ENCODE measurements at places on chromosomes 4 and X. TPM values are rescaled to one million over a fixed set of nuclear protein-coding genes. Genes with fewer than 3 reads are reported as not detected.

The ATP8A1 gene
- total RNA-seq: 9.2 TPM

The PDHA2 gene
- total RNA-seq: not detected

The VSIG1 gene
- not detected for total RNA-seq

The GPM6B gene
- total RNA-seq: 145 TPM

The DUX4 gene
- not detected for total RNA-seq

DNA sequence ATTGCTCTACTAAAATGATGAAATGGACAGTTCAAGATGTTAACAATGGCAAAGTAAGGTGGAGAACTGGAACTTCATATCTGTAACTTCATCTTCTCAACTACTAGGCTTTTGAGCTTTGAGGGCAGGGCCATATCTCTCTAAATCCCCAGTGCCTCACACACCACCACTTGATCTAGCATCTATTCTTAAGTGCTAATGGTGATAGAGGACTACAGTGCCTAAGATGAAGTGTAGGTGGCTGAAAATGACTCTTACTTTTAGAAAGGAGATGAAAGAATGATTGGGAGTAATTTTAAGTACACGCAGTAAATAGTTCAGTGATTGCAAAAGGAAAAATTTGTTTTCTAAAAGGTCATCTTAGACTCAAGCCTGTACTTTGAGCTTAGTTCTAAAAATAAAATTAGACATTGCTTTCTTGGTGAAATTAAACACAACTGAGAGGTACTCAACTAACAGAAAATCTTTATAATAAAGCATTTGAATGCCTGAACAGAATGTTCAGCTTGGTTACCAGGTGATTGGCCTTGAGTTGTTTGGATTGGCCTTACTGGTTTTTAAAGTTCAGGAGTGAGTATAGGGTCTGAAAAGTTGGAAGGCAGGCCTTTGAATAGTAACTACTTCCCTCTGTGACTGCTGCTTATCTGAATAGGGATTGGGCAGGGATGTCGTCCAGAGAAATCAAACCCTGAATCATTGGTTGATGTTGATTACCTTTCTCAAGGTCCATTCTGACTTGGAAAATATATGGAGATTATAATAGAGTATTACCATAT, 45.4 kb downstream of the DIAPH2 start:
- DNase-seq: no peak

- DNase-seq: no peak
These were observed 37.3 kb downstream of the RRAGB start for GRCh38 chrX:55754861-55755294.

DNA sequence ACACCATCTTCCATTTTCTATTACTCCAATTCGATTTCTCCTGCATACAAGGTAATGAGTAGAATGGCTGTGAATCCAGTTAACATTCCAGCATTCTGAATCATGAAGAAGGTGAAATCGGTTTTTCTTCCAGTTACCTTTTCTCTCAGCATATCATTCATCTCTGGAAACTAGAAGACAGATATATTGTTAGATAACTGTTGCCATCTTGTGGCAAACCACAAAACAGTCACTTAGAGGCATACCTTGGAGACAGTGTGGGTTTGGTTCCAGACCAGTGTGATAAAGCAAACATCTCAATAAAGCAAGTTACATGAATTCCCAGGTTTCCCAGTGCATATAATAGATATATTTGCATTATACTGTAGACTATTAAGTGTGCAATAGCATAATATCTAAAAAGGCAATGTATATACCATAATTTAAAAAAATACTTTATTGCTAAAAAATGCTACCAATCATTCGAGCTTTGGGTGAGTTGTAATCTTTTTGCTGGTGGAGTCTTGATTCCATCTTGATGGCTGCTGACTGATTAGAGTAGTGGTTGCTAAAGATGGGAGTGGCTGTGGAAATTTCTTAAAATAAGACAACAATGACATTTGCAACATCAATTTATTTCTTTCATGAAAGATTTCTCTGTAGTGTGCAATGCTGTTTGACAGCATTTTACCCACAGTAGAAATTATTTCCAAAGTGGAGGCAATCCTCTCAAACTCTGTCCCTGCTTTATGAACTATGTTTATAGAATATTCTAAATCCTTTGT, 82.1 kb downstream of the SLC39A8 start:
- DNase-seq: peak; percentile 91

DNA sequence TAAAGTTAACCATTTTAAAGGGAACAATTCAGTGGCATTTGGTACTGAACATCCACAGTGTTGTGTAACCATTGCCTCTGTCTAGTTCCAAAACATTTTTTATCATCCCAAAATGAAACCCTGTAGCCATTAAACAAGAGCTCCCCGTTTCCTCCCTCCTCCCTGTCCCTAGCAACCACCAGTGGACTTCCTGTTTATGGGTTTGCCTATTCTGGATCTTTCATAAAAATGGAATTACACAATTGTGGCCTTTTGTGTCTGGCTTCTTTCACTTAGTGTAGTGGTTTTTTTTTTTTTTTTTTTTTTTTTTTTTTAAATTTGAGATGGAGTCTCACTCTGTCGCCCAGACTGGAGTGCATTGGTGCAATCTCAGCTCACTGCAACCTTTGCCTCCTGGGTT, 11.6 kb downstream of the RBMX2 start:
- no peak for DNase-seq

- DNase-seq: no peak
These were observed 512.5 kb upstream of the SLIT2 start for GRCh38 chr4:19739101-19739651.

DNA sequence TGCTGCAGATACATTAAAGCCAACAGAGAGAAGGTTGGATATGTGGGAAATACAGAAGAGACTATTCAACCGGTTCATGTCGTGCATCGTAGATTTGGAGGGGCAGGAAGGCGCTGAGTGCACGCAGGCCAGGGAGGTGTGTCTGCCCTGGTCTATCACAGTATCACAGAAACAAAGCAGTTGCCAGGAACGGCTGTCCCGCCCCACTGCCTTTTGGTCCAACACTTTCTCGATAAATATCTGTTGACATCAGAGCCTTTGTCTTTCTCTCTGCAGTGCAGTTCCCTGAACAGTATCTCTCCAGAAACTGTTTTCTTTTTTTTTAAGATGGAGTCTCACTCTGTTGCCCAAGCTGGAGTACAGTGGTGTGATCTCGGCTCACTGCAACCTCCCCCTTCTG, 151.1 kb upstream of the BCOR start:
- DNase-seq: no peak

DNA sequence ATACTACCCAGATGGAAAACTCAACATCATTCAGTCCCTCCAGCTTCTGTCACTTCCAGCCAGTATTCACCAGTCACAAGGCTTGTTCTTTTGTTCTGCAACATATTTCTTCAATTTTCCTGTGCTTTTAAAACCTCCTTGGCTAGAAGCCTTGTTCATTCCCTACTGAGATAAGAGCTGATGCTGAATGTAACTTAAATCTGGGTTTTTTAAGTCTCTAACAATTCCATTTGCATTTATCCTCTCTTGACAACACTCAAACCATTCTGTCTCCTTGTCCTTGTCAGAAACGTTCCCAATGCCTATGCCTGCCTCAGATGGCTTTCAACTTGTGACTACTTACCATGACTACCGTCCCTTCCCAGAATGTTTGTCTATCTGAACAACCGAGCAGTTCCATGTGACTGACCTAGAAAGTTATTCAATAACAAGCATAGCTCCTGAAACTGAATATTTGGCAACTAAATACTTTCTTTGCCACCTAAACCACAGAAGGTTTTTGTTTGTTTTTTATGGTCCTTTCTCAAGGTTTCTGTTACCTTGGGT, 682.9 kb upstream of the GALNTL6 start:
- DNase-seq: peak; percentile 2

GRCh38 chr4:1072830-1073446, 40.4 kb downstream of the RNF212 start:
- DNase-seq: peak; percentile 51

- no peak for DNase-seq
These were observed 863 bp upstream of the XPNPEP2 start for GRCh38 chrX:129737916-129738315.

DNA sequence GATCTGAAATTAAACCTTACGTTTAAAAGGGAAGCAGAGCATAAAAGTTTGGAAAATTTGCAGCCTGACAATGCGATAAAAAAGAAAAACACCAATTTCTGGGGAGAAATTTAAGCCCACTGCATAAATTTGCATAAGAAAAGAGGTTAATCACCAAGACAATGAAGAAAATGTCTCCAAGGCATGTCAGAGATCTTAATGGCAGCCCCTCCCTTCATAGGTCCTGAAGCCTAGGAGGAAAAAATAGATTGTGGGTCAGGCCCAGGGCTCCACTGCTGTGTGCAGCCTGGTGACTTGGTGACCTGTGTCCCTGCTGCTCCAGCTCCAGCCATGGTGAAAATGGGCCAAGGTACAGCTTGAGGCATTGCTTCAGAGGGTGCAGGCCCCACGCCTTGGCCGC, 264.0 kb upstream of the CT83 start:
- DNase-seq: no peak

DNA sequence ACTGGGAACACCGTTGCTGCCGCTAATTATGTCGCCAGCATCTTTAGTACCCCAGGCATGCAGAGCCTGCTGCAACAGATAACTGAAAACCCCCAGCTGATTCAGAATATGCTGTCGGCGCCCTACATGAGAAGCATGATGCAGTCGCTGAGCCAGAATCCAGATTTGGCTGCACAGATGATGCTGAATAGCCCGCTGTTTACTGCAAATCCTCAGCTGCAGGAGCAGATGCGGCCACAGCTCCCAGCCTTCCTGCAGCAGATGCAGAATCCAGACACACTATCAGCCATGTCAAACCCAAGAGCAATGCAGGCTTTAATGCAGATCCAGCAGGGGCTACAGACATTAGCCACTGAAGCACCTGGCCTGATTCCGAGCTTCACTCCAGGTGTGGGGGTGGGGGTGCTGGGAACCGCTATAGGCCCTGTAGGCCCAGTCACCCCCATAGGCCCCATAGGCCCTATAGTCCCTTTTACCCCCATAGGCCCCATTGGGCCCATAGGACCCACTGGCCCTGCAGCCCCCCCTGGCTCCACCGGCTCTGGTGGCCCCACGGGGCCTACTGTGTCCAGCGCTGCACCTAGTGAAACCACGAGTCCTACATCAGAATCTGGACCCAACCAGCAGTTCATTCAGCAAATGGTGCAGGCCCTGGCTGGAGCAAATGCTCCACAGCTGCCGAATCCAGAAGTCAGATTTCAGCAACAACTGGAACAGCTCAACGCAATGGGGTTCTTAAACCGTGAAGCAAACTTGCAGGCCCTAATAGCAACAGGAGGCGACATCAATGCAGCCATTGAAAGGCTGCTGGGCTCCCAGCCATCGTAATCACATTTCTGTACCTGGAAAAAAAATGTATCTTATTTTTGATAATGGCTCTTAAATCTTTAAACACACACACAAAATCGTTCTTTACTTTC, 1.8 kb downstream of the UBQLN2 start:
- no peak for DNase-seq

DNA sequence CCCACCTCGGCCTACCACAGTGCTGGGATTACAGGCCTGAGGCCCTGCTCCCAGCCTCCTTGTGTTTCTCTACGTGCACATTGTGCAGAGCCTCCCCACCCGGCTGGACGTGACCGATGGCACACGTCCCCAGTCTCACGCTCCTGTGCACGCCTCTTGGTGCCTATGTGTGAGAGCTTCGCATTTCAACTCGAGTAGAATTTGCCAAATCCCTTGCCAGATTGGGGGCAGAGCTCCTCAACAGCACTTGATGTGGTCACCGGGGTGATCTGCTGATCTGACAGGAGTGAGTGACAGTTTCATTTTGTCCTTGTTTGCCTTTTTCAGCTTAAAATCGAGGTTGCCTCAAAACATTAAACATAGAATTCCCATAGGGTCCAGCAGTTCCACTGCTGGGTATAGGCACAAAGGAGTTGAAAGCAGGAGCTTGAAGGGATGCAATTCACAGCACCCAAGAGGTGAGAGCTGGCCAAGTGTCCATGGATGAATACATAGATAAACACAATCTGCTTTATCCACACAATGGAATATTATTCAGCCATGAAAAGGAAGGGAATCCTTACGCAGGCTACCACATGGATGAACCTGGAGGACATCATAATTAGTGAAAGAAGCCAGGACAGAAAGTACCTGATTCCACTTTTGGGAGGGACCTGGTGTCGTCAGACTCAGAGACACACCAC, 17.6 kb downstream of the TMEM187 start:
- DNase-seq: no peak

- DNase-seq: no peak
These were observed 32.8 kb upstream of the JAKMIP1 start for GRCh38 chr4:6232836-6233785.

- DNase-seq: no peak
These were observed 105.4 kb downstream of the MSN start for GRCh38 chrX:65772842-65773241.

DNA sequence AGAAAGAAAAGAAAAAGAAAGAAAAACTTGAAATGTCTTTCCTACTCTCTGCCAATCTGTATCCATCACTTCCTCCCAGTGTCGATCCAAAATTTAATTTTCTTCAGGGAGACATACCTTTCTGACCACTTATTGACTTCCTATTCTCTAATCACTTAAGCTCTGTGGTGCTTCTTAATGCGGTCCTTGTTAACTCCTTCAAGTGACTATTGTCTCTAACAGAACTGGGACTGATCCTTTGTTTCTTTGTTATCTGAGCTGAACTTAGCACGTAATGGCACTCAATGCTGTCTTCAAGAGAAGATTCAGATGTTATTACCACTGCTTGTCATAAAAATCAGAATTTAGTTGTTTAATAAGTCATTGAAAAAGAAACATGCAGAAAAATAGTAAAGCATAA, 31.2 kb downstream of the LARP7 start:
- DNase-seq: no peak
